ENCODE measurements at places on chromosomes 4 and X.

- DNase-seq = no peak
These were observed 31.4 kb upstream of the SLC25A31 start for GRCh38 chr4:127698789-127699200.

- no peak for DNase-seq
These were observed 116.3 kb upstream of the NRK start for GRCh38 chrX:105706041-105706440.

- no peak for DNase-seq
These were observed 134.3 kb upstream of the RPS6KA6 start for GRCh38 chrX:84322083-84322827.

- DNase-seq = no peak
These were observed 16.3 kb downstream of the SULT1B1 start for GRCh38 chr4:69744157-69744478.

GRCh38 chrX:107894038-107894437 is 68.4 kb downstream of the MID2 start:
- peak; percentile 1 for DNase-seq

- DNase-seq = no peak
These were observed 566.2 kb downstream of the RAPGEF2 start for GRCh38 chr4:159669094-159669493.

GRCh38 chr4:167854881-167855280 is 237.5 kb upstream of the ANXA10 start:
- no peak for DNase-seq

- DNase-seq = no peak
These were observed 13.9 kb upstream of the TLR1 start for GRCh38 chr4:38818441-38818976.

DNA sequence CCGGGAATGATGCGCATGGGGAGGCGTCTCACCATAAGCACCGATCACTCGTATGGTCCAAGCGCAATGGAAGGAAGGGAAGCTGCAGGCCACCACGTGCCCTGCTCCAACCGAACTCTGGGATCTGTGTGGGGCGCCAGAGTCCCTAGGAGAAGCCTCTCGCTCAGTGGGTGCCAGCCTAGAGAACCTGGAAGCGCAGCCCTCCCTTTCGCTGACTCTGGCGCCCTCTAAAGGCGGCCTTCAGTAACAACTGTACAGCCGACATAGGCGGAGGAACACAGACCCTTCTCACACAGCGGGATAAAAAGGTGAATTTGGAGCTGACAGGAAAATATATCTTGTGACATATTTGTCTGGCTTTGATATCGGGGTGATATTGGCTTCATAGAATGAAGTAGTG is 76.0 kb downstream of the INTS6L start:
- no peak for DNase-seq

DNA sequence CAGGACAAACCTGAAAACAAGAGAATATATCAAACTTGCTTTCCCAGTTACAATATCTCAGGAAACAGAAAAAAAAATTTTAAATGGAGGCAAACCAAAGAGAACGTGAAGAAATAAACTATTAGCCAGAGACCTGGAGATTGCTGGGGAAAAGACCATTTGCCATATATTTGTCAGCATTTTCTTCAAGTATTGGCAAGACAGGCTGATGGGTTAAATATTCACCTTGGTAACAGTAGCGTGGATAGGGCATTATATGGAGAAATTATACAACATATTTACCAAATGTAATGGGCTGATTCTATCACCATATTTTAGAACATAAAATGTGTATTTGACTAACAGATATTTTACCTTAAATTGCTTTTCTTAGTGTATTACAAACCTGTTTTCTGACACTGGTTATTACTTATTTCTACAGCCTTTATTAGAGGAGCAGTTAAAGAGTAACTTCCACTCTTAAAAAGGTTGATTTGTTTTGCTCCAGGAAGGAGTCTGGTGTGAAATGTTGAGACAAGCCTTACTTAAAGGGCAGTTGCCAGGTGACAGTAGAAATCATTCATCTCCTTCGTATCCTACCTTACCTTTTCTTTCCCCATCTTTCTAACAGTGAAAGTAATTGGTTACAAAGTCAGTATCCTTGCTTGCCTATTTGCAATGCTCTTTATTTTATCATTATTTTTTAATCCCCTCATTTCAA is 575.5 kb downstream of the GBA3 start:
- no peak for DNase-seq

DNA sequence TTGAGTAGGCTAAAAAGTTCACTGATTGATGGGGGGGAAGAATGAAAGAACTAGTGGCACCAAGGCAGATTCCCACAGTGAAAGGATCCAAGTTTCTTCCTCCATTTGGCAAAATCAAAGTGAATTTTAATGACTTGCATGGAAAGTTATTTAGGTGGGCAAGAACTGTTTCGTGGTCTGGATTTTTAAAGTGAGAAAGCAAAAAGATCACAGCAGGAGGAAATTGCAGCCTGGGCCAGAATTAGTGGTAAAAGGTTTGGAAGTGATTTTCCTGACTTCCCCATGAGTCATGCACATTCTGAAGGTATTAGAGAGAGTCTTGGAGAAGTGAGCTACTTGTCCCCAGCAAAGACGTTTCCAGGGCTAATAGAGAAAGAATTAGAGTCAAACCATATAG is 207.8 kb downstream of the ANTXR2 start:
- DNase-seq = no peak

DNA sequence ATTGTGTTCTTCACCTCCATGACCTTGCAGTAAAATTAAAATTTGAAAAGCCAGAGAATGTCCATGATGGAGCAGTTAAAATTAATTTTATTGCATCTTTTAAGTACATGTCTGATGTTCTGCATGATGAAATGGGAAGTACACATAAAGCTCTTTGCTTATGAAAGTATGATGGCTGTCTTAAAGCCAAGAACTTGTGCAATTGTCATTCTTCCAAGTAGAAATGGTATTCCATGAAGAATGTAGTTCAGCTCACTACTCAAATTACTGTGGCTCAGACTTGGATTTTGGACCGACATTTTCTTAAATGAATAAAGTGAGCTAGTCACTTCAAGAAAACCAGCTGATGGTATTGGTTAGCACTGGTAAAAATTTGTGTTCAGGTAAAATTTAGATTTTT is 161.7 kb upstream of the CXCL13 start:
- DNase-seq = no peak

- no peak for DNase-seq
These were observed 821 bp downstream of the SLITRK2 start for GRCh38 chrX:145818186-145819113.

DNA sequence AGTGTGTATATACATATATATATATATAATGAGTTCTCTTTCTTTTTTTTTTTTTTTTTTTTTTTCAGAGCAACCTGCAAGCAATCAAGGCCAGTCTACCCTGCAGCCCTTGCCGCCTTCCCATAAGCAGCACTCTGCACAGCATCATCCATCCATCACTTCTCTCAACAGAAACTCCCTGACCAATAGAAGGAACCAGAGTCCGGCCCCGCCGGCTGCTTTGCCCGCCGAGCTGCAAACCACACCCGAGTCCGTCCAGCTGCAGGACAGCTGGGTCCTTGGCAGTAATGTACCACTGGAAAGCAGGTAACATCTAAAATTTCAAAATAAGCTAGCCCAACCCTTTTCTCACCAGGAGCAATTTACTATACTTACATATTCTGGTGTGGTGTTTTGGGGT is 316.3 kb downstream of the DCTD start:
- no peak for DNase-seq

DNA sequence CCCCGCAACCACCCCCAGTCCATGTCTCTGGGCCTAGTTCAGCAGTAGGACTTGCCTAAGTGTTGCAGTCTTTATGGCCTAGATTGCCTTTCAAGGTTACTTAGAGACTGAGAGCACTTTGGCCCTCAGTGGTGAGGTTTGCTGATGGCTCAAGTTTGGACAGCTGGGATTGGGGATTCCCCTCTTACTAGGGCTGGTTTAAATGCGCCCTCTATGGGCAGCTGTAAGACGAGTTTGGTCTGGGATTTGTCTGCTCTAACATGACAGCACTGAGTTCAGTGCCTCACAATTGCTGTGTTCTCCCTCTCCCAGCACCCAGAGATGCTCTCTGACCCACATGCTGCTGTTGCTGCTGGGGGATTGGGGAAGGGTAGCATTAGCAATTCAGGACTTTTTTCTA is 23.1 kb downstream of the DACH2 start:
- DNase-seq = no peak

DNA sequence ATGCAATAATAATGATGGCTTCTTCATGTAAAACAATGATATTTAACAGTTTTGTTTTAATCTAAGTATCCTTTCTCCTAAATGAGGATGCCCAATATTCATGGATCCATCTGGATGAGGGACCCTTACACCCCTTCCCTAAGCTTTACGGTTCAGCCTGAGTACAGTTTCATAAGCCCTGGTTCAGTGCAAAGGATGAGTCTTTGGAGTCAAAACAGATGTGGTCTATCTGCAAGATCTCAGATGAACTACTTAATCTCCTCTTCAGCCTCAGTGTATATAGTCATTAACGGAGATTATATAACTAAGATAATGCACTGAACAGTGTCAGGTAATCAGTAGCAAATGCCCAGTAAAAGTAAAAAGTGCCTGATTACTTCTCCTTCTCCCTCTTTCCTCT is 22.1 kb downstream of the ANXA5 start:
- no peak for DNase-seq

DNA sequence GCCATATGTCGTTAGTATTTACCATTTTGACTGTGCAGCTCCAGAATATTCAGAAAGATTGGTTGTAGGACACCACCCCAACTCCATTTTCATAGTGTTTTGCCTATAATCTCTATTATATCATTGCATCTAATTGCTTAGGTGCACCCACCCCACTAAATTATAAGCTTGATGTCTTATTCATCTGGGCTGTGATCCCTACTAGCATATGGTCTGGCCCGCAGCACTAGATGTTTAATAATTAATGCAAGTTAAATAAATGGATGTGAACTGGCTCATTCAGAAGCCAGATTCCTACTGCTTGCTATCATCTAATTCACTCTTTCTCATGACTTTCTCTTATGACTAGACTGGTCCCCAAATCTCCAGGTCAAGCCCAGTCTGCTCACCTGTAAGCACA is 143.5 kb downstream of the RELL1 start:
- DNase-seq = no peak

- DNase-seq = no peak
These were observed 71.0 kb downstream of the IRF2 start for GRCh38 chr4:184403384-184403781.

GRCh38 chr4:17203797-17204196 is 305.4 kb upstream of the LDB2 start:
- DNase-seq = no peak

GRCh38 chr4:169158046-169158445 is 112.7 kb downstream of the SH3RF1 start:
- DNase-seq = no peak

GRCh38 chrX:22634751-22635150 is 362.0 kb downstream of the CBLL2 start:
- DNase-seq = no peak

GRCh38 chrX:38206036-38206435 is 14.6 kb downstream of the SRPX start:
- DNase-seq = no peak

DNA sequence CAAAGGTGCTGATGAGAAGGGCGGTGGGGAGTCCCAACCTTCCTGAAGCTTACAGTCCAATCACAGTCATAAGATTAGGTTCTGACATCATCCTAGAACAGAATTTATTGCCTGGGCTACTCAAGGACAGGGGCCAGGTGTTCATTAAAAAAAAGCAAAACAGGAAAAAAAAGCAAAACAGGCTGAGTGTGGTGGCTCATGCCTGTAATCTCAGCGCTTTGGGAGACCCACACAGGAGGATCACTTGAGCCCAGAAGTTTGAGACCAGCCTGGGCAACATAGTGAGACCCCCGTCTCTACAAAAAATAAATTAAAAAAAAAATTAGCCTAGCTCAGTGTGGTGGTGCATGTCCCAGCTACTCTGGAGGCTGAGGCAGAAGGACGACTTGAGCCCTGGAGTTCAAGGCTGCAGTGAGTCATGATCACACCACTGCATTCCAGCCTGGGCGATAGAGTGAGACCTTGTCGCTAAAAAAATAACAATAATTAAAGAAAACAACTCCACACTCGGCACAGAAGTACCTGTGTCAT is 3.0 kb downstream of the RAB9A start:
- no peak for DNase-seq

DNA sequence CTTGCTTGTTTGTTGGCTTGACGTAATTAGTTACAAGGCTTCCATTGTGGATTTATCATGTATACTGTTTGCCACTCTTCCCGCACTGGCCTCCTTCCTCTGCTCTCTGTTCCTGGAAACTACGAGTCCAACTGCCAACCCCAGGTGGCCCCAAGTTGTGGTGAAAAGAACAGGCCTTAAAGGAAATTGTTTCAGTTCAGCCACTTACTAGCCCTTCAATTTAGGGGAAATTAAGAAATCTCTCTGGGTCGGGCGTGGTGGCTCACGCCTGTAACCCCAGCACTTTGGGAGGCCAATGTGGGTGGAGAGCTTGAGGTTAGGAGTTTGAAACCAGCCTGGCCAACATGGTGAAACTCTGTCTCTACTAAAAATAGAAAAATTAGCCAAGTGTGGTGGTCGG is 28.0 kb downstream of the RBM47 start:
- DNase-seq = no peak

DNA sequence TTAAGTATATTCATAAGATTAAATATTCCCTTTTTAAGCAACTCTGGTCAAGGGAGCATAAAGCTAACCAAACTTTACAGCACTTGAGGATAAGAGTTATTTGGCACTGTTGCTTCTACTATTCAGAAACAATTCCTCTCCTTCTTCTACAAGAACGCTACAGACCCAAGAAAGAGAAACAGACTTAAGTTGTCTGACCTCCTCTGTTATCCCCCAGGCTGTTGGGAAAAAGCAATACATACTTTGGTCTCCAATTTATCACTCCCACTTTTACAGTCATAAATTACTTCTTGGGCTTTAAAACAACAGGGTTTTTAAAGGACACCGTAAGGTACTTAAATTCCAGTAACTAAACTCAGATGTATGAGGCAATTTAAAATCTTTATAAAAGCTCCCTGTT is 147.4 kb downstream of the COL25A1 start:
- no peak for DNase-seq

DNA sequence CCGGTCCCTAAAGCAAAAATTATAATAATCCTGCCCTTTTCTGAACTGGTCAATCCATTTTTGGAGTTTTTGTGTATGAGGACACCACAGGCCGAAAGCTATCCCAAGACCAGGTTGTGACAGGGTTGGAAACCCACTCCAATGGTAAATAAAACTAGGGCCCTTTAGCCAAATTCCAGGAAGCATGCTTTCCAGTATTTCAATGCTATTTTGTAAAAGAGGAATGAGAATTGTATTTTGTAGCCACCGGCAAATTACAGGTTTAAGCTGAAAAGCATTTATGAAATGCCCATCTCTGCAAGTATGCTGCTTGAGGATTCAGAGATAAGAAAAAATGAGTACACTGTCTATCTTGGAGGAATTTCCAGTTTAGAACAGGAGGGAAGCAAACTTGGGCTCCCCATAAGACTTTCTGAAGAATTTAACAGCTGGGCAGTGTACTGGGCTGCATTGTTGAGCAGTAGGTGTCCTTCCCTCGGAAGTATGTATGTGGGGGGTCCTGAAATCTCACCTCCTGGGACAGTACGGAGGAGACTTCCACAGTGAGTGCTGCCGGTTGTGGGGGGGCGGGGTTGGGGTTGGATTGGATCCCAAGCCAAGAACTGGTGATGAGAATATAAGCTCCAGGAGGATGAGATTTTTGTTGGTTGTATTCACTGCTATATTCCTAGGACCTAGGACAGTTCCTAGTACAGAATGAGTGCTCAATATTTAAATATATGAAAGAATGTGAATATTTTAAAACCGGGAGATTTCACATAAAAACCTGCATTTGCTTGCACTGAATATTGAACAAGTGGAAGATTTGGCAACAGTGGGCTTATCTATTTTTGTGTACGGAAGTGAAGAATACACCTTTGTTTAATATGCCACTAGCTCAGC is 26.8 kb downstream of the OCIAD2 start:
- DNase-seq = no peak
